ENCODE measurements at places on chromosomes 6 and 20.

GRCh38 chr6:36559011-36559793, 11.9 kb upstream of the STK38 start:
- H3K4me1 ChIP-seq, result no peaks in the 10 kb centered on the region
- H3K27me3 ChIP-seq, result peaks cover 6% of the 10 kb centered on the region
- no peak overlapping the region for H3K4me3 ChIP-seq
- H3K36me3 ChIP-seq, result no peaks in the 10 kb centered on the region
- H3K27ac ChIP-seq, result no peak overlapping the region
- no peak for DNase-seq

DNA sequence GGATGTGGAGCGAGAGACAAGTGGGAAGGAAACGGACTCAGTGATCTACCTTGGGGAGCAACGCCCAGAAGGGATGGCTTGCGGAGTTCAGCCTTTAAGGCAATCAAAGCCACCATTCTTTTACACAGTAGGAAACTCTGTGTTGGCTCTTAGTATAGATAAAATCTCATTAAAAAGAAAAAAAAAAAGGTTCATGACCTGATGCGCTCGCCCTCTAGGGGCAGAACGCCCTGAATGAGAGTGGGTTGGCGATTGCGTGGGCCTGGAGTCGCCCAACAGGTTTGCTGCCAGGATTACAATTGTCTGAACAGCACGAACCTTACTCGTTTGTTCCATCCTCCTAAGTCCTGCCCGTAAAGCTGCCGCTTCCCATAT, 1.2 kb downstream of the TPD52L1 start:
- H3K4me3 ChIP-seq, result peak overlapping the region; percentile 85
- no peak overlapping the region for H3K27ac ChIP-seq
- DNase-seq, result peak; percentile 18
- no peaks in the 10 kb centered on the region for H3K27me3 ChIP-seq
- H3K36me3 ChIP-seq, result no peaks in the 10 kb centered on the region

DNA sequence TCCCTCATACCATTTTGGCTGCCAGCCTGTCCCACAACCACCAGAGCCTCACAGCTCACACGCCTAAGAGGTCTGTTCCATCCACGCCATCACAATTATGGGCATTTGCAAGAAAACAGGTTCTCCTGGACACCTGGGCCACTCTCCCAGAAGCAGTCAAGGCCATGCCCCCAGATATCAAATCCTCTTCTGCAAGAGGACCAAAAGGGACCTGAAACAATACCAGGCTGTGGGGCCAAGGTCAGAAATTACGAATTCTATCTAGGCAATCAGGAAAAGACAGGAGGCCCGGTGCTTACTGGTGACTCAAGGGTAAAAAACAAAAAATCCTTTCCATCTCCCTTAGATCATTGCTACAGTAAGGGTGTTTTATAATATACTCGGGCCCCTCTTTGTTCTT, 69.8 kb downstream of the ZMYND8 start:
- H3K27me3 ChIP-seq, result no peaks in the 10 kb centered on the region
- H3K27ac ChIP-seq, result no peak overlapping the region
- no peak overlapping the region for H3K4me3 ChIP-seq
- H3K36me3 ChIP-seq, result peaks cover 92% of the 10 kb centered on the region
- peaks cover 3% of the 10 kb centered on the region for H3K4me1 ChIP-seq

DNA sequence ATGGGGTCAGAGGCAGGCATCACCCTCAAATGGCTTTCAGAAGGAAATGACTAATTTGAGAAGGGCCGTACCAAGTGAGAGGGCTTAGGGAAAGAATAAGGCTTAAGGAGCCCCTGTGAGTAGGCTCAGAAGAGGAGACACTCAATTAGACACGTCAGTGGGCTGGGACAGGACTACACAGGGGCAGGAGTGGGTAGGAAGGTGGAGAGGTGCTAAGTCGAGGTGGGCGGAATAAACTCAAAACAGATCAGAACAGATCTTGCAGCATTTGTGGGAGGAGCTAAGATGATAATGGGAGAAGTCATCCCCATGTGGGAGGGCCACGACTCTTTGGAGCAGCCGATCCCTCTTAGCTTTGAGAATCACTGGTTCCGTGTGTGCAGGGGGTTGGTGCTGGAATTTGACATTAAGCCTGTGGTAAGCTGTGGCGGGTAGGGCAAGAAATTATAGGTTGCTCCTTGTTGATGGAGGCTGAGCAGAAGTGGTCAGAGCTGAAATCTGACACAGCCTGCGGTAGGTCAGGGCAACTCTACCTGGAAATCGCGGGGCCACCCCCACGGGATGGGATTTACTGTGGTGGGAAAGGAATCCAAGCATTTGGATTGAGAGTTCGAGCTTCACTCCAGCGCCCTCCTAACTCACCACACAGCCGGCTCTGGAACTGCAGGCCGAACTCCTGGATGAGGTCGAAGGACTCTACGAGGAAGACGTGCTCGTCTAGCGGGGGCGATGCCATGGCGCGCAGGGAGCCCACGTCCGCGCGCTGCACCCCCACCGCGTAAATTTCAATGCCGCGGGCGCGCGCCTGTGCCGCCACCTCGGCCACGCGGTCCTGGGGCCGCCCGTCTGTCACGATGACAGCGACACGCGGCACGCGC, 2.8 kb upstream of the RBPJL start:
- H3K4me3 ChIP-seq, result no peak overlapping the region
- no peak for DNase-seq
- H3K27me3 ChIP-seq, result peaks cover 51% of the 10 kb centered on the region
- H3K36me3 ChIP-seq, result peaks cover 5% of the 10 kb centered on the region
- peaks cover 3% of the 10 kb centered on the region for H3K4me1 ChIP-seq

Measured in mesenchymal stem cell (in vitro differentiated cells and primary cell).